Fibroblast of upper back skin (primary cell): ENCODE measurements at places on chromosomes 11 and 22.

- no peak for DNase-seq
Measured at GRCh38 chr22:32546935-32547334, 72.3 kb downstream of the FBXO7 start.

DNA sequence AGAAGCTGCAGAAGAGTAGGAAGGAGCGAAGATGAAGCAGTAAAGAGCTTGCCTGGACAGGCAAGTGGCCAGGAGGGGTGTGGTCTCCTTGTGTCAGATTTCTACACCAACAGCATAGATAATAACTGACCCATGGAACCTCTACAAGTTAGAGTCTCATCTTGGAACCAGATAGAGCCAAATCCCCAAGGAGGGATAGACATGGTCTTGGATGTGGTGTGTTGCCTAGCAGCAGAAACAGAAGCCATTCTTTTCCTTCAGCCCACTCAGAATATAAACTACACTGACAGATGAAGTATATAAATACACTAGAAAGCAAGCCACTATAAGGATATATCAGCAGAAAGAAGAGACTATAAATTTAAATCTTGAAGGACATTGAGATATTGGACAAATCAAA lies 4.3 kb upstream of the CARD16 start:
- DNase-seq, result no peak

- no peak for DNase-seq
Measured at GRCh38 chr22:44718418-44718817, 16.4 kb downstream of the PRR5 start.

DNA sequence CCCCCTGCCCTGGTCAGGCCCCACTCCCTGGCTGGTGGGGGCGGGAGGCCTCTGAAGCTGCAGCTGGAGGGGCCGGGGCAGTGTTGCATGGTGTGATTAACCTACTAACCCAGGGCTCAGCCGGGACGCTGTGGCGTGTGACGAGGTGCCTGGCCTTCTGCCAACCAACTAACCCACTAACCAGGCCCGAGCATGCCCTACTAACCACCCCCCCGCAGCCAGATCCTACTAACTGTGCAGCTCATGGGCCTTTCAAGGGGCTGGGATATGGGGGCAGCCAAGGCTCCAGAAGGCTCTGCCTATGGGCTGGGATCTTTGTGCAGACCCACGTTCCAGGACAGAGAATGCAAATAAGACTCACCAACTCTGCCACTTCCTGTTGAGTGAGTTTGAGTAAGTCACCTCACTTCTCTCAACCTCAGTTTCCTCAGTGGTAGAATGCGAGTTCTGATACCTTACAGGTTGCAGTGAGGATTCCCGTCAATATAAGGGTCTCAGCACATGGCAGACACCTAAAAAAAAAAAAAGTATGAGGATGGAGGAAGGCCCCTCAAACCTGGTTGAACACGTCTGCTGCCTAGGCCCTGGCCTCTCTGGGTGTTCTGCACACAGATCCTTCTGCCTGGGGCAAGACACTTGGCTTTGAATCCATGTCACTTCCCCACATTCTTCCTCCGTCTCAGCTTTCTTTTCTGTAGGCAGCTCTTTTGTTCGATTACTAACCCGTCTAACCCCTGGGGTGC lies 14.1 kb downstream of the MIAT start:
- no peak for DNase-seq
